Stimulated activated CD8-positive, alpha-beta memory T cell treated with anti-CD3 and anti-CD28 coated beads, Interleukin-2, amount 100 ng/mL, for 1 hour (primary cell): ENCODE measurements at places on chromosomes 12 and 14.

GRCh38 chr14:31962920-31963319 lies 114.2 kb upstream of the ARHGAP5 start:
- DNase-seq = no peak

DNA sequence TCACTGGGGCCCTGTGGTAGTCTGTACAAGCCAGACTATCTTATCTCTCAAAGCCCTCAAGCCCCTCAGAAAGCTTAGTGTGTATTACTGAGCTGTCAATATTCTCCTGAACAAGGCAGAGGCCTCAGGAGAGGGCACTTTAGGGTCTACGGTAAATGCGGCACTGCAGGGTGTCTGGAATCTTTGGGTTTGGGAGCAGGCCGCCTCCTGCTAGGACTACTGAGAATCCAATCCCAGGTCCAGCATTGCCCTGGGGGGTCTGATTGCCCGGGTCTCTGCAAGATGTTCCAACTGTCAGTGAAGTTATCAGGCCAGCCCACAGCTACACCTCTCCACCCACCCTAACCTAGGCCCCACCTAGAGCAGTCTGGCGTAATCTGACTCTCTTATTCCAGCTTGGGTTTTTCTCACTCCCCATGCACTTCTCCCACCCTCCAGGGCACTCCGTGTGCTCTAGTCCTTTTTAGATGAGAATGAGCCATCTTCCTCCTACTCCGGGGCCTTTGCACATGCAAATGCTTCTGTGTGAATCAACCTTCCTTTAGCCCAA lies 4.3 kb upstream of the ZFP36L1 start:
- no peak for DNase-seq

- no peak for DNase-seq
Measured at GRCh38 chr14:32039401-32040030, 37.6 kb upstream of the ARHGAP5 start.

- DNase-seq = no peak
Measured at GRCh38 chr14:89406941-89407340, 10.1 kb downstream of the FOXN3 start.

DNA sequence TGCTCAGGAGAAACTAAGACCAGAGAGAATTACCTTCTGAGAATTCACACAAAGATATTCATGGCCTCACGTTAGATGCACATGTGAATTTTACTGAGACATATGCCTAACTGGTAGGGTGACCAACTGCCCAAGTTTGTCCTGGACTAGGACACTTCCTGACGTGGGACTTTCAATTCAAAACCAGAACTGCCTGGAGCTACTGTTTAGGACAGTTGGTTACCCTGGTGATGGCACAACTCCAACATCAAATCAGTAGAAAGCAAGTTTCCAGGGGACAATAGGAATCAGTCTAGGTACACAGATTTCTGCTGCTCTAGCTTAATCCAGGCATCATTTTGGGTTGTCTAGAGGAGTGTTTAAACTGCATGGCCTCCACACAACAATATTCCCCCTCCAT lies 178.7 kb downstream of the GXYLT1 start:
- DNase-seq = no peak

GRCh38 chr12:65392491-65392890 lies 114.0 kb downstream of the MSRB3 start:
- no peak for DNase-seq

DNA sequence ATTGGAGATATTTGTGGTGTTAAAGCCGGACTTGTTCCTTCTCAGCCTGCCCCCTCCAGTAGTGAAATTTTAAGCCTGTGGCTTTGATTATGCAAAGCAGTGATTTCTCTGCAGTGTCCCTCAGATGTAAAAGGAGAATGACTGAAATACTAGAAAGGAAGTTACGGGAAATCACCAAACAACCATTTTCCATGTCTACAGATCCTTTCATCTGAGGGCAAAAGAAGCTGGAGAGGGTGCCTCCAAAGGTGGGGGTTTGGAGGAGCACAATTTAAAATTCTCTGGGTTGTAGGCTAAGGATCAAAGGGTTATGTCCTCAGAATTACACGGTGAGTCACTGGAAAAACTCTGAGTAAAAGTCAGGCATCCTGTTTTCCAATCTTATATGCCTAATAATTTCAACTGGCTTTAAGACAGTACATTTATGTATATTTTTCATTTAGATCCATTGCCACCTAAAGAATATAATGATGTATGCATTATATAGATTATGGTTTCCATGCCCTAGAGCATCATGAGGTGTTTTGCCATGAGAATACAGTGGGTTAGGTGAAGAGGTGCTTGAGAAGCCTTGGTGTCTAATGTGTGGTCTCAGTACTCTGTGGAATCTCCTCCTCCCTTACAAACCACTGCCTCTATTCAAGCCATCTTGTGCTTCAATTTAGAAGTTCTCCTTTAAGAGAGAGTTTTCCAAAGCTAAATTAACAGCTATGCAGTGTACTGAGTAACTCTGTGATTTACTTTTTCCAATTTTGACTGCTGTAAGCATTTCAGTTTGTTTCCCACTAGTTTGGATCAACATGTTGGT lies 362.1 kb downstream of the RAD51B start:
- no peak for DNase-seq

DNA sequence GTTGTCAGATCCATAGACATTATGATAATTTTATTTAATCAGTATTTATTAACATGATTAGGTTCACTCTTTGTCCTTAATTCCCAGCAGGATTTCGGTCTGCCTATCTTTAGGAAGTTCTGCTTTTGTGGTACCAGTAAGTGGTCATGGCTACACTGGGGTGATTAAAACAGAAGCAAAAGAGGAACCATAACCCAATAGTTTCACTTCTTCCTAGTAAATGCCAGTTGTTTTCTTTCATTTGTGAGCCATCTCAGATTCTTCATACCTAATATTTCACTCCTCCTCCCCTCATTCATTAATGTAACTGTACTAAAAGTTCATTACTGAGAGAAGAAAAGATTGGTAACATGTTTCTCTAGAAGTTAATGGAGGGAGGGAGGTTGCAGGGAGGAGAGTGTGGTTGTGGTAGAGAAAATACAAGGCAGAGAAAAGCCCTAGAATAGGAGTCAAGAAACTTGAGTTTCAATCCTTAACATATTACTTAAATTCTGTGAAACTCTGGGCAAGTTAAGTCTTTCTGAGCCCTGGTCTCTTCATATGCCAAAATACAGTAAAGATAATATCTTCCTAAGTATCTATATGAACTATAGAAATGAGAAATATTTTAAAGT lies 101.2 kb downstream of the PEBP1 start:
- no peak for DNase-seq

- no peak for DNase-seq
Measured at GRCh38 chr12:114711689-114712152, 27.7 kb upstream of the TBX3 start.

- no peak for DNase-seq
Measured at GRCh38 chr12:46499226-46499625, 126.7 kb upstream of the SLC38A2 start.

DNA sequence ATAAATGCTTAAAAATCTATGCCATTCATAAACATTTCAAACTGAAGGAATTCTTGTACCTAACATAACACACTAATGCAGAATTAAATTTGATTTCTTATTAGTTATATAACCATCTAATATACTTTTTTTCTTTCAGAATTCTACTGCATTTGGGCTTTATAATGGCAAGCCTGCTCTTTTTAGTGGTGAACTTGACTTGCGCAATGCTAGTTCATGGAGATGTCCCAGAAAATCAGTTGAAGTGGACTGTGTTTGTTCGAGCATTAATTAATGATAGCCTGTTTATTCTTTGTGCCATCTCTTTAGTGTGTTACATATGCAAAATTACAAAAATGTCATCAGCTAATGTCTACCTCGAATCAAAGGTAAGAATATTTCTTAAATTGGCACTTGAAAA lies 47.3 kb downstream of the GPR137C start:
- no peak for DNase-seq

- DNase-seq = no peak
Measured at GRCh38 chr12:57138526-57139272, 8.7 kb downstream of the LRP1-AS start.

GRCh38 chr12:89556976-89557375 lies 31.1 kb upstream of the POC1B start:
- DNase-seq = no peak

DNA sequence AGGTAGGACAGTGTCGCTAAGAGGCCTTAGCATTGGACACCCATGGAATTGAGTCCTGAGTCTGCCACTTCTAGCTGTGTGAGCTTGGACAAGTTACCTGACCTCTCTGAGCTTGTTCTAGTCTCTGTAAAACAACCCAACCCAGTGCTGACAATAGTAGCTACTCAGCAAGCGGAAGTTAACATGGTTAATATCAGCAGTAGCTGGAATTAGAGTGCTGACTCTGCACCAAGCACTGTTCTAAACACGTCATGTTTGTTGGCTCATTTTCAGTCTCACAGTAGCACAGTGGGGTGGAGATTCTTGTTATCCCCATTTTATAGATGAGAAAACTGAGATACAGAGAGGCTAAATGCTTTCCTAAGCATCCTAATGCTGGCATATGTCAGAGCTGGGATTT lies 47.5 kb upstream of the RIN3 start:
- DNase-seq = no peak

DNA sequence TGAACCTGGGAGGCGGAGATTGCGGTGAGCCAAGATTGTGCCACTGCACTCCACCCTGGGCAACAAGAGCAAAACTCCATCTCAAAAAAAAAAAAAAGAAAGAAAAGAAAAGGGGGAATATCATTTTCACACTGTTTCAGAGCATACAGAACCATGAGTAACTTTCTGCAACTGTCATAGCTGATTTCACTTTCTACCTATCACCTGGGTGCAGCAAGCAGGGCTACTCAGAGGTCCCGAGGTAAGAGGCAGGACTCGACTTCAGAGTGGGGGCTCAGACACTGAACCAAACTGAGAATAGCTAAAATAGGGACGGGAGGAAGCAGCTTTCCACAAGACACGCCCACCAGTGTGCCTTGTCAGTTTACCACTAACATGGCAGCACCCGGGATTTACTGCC lies 29.8 kb downstream of the OR10P1 start:
- no peak for DNase-seq

- DNase-seq = no peak
Measured at GRCh38 chr12:121925358-121925695, 6.9 kb downstream of the CFAP251 start.

- DNase-seq = no peak
Measured at GRCh38 chr14:101683365-101683764, 78.1 kb upstream of the PPP2R5C start.

DNA sequence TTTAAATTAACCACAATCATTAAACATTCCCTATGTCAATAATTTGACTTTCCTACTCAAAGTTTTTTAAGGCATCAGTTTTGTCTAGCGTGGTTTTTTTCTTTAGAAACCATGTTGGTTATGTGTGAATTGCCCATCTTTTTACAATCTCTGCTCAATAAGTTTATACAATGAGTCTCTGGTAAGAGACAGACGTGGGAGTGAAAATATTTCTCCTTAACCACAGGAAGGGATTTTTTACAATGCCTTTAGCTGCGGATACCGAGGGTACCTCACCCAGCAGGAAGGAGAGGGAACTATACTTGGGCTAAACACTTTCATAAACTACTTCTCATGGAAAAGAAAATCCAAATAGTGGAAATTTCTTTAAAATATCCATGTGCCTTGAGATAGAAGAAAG lies 191.4 kb upstream of the BCL2L14 start:
- no peak for DNase-seq

DNA sequence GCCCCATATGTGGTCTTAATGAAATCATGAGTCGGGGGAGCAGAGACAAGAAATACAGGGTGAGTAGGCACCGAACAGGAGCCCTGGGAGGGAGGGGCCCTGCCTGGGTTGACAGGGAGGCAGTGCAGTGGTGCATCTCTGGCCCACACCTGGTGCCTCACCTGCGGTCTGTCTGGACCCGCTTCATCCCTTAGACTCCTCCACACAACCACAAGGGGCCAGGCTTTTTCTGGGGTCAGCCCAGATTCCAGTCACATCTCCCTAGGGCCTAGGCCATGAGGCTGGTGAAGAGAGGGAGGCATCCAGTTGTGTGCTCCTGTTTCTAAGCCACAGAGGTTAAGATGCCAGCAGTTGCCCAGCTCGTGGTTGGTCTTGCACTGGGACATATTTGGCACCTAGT lies 343.3 kb upstream of the FKBP4 start:
- DNase-seq = no peak

DNA sequence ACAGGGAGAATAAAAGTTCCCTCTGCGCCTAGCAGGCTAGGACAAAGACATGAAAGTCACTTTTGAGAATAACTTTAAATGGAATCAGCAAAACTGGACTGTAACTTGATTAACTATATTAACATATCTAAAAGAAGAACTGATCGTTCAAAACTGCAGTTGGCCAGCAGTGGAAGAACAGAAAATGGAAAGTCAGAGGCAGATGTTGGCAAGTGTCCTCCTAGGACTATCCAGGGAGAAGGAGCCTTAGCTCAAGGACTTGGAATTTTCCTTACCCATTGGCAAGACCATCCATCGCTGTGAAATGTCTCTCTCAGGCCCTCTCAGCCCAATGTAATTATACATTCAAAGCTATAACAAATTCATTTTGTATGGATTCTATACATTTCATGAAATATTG lies 419.7 kb downstream of the ATP23 start:
- no peak for DNase-seq

DNA sequence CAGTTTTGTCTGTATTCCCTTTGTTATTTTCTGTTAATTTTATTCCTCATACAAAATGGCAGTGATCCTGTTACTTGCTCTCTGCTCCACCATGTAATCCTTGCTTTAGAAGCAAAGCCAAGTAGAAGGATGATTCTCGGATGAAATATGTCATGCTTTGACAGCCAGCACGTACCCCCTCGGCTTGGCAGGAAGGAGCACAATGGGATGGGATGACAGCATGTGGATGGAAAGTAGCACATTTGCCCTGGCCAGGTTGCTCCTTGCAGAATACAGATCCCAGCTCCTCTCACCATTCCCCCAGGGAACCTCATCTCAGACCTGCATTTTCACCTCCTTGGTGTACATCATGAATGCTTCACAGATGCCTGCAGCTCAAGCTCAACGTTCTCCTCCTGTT lies 35.1 kb upstream of the ATF1 start:
- DNase-seq = no peak

DNA sequence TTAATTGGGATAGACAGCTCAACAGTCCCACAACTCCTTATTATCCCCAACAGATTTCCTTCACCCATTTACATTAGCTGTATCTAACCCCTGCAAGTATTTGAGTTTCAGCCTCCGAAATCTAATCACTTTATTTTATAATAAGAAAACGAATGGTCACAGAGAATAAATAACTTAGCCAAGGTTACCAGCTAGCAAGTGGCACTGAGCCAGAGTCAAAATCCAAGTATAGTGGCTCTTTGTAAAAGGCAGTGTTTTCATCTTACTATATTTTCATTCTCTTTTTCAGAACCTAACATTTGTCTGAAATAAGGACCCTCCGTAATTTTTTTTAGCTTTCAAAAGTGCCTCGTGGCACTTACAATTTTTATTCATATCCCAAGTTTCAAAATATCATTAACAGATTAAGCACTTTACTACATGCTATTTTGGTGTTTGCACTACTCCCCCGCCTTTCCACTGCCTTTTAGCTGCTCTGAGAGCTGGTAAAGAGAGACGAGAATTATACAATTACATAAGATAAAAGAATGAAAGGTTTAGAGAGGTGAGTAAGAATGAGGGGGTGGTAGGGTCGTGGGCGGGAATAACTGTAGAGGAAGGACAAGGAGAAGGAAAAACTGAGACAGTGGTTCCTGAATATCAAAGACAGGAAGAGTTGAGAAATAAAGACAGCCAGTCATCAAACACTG lies 3.7 kb upstream of the USP15 start:
- no peak for DNase-seq

- no peak for DNase-seq
Measured at GRCh38 chr14:58151133-58152013, 640 bp downstream of the ARMH4 start.

GRCh38 chr12:203462-204260 lies 10.3 kb downstream of the SLC6A12 start:
- DNase-seq = no peak

- no peak for DNase-seq
Measured at GRCh38 chr12:110367181-110367864, 36.2 kb downstream of the ANAPC7 start.
